ENCODE measurements at places on chromosomes 13 and 19. TPM values are rescaled to one million over a fixed set of nuclear protein-coding genes. Genes with fewer than 3 reads are reported as not detected.

- no peak for DNase-seq
Measured at GRCh38 chr19:19022380-19022961, 10.8 kb downstream of the SUGP2 start.

GRCh38 chr13:99686157-99686572, 184.9 kb downstream of the TM9SF2 start:
- peak; percentile 84 for DNase-seq

- DNase-seq: no peak
Measured at GRCh38 chr13:42834946-42835345, 53.6 kb downstream of the FAM216B start.

GRCh38 chr13:78105656-78106055, 187.0 kb upstream of the EDNRB start:
- DNase-seq: no peak

The DNAAF3 gene
- 7.6 TPM for polyA plus RNA-seq

- DNase-seq: no peak
Measured at GRCh38 chr19:42306646-42307045, 4.2 kb upstream of the PAFAH1B3 start.

DNA sequence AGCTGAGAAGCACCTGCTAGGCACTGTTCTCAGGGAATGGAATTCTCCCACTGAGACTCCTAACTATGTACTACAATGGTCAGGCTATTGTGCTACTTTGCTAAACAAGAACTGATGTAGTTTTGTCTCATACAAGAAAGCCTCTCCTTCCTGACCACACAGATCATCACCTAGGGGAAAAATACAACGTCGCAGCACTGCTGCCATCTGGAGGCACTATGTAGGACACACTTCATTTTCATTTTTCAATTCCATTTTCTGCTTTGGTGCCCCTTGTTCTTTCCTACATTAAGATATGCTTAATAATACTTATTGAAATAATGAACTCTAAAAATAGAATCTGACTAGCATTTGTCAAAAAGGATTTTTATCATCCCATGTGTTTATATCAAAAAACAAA, 21.1 kb downstream of the PROSER1 start:
- DNase-seq: peak; percentile 51

DNA sequence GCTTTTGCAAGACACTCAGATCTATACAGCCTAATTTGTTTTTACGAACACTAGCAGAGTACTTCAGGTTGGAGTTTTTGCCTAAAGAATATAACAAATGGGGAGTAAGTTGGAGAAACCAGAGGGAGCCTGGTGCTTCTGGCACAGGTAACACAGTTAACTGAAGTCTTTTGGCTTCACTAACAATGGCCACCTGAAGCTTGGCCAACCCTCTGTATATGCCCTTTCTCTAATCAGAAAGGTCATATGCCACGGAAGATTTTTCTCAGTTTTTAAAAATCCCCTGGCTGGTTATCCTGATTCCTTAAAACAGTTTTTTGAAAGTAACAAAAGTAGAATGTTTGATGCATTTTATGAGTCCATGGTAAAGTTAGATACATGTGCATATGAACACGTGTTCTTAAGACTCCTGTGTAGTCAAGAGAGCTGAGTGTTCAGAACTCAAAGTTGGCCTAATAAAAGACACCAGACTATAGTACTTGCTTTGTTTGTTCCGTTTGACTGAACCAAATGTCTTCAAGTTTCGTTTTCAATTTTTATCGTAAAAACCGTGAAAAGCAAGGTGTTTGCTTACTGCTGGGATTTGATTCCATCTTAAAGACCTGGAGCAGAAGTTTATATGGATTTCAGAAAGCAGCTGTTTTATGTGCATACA, 137.5 kb downstream of the KCNRG start:
- no peak for DNase-seq

DNA sequence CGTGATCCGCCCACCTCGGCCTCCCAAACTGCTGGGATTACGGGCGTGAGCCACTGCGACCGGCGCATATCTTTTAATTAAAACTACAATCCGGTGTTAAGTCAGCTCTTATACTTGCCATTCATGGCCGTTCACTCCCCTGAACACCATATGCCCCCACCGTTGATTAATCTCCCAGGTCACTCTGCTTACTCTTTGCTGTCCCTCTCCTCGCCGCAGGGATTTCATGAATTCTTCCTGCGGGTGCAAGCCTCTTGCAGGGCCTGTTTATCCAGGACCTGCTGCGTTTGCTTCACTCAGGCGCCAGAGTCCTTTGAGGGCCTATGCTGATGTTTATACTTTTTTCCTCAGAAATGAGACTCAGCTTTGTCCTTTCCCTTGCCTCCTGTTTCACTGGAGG, 996 bp downstream of the ERVV-2 start:
- no peak for DNase-seq

The TPTE2 gene
- polyA plus RNA-seq: 0.17 TPM

The ZNF439 gene
- 3.0 TPM for polyA plus RNA-seq

The CAPN12 gene
- 3.4 TPM for polyA plus RNA-seq

The NKG7 gene
- polyA plus RNA-seq: 0.25 TPM

DNA sequence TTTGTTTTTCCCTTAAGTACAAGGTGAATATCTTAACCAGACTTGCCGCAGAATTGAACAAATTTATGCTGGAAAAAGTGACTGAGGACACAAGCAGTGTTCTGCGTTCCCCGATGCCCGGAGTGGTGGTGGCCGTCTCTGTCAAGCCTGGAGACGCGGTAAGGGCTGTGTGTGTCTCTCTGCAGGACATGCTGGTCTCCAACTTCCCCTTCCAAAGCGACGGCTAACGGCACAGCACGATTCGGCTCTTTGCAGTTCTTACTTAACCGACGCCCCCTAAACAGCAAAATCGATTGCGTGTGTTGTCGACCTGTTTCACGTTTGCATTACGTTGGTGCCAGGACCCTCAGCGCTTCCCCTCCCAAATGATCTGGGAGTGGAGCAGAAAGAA, 73.2 kb downstream of the GGACT start:
- DNase-seq: no peak

DNA sequence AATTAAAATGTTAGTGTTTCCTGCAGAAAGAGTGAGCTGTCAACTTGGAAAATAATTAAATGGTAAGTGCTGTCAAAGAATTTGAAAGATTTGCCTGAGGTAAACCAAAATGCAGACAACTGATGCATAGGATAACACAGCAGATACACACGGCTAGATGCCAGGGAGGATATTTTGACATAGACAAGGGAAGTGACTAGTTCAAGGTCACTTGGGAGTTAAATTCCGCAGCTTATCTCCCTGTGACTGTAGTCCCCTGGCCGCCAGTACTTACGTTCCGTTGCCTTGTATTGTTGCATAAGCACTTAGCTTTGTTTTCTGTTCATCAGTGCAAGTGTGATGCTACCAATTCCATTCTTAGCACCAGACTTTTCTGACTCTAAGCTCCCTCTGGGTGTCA, 247.3 kb upstream of the MAB21L1 start:
- no peak for DNase-seq

GRCh38 chr13:26183416-26183815, 38.7 kb downstream of the RNF6 start:
- DNase-seq: no peak

The CEACAM8 gene
- polyA plus RNA-seq: 0.19 TPM

DNA sequence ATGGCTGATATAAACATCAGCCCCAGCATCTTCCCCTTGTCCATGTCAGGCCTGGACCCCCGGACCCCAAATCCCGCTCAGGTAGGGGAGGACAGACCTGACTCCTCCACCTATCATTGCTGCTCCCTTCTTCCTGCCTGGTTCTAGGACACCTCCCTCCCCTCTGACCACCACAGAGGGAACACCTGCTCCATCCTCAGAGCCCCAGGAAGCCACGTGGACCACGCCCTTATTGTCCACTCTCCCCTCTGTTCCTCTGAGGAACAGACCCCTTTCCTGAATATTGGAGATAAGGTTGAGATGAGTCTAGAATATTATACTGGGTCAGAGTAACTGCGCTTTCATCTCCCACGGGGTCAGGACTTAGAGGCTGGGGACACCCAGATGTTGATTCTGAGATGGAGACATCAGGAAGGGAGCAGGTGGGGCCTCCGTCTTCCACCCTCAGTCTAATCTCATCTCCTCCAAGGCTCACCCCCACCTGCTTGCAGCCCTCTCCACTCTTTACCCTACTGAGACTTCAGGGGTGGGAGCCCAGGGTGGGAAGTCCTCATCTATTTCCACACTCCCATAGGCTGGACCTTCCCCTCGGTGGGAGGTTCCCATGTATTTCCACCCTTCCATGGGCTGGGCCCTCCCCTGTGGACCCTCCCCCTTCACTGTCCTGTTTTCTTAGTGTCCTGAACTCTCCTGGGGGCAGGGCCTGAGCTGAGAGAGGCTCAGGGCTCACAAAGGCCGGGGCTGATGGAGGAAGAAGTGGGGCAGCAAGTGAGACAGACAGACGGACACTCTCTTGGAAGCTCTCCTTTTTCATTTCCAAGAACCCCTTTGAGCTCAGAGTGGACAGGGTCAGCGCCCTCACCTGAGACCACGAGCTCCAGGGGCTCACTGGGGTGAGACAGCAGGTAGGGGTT, 2.7 kb downstream of the LILRA4 start:
- DNase-seq: no peak

GRCh38 chr19:16536130-16536529, 6.1 kb downstream of the CHERP start:
- DNase-seq: no peak

The RAB20 gene
- polyA plus RNA-seq: 14.0 TPM

GRCh38 chr19:8050274-8051096, 2.1 kb upstream of the CCL25 start:
- peak; percentile 96 for DNase-seq

GRCh38 chr19:17615889-17616685, 60.6 kb downstream of the COLGALT1 start:
- DNase-seq: no peak

The NDFIP2 gene
- polyA plus RNA-seq: 43.5 TPM
